ENCODE measurements at places on chromosomes 12 and 14.

DNA sequence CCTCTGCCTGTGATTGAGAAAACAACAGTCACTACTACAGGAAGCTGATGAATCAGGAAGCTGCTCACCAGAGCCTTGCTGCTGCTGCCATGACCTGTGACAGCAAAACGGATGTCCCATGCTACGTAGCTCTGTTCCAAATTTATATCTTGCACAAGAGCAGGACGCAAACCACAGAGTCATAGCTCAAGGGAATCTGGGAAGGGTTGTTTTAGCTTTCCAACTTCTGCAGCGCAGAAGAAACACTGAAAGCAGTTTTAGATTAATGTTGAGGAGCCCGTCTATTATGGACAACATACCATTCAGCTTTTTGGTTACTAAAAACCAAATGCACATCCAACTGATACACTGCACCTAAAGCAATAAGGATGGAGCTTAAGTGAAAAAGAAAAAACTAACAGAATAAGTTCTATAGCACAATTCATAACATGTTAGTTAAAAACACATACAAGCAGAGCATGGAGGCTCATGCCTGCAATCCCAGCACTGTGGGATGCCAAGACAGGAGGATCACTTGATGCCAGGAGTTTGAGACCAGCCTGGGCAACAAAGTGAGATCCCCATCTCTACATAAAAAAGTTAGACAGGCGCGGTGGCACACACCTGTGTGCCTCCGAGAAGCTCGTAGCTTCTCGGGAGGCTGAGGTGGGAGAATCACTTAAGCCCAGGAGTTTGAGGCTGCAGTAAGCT lies 1.7 kb upstream of the ANKRD33 start:
- DNase-seq = peak; percentile 31

DNA sequence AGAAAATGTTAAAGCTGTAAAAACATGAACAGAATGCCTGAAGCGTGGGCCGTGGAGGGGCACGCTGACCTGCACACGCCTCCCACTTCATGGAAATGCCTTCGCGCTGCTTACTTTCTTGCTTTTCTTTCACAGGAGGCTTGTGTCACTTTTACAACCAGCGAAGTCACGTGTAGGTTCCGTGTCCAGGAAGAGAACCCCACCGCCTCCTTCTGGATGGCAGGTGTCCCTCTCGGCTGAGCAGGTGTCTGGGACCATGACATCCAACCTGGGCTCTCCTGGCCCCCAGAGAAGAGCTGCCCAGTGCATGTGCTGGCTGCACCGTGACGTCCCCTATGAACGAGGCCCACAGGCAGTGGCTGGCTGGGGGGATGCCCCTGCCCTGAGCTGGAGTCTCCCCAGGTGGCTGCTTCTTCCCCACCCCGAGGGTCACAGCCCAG lies 345.0 kb upstream of the SFSWAP start:
- no peak for DNase-seq

DNA sequence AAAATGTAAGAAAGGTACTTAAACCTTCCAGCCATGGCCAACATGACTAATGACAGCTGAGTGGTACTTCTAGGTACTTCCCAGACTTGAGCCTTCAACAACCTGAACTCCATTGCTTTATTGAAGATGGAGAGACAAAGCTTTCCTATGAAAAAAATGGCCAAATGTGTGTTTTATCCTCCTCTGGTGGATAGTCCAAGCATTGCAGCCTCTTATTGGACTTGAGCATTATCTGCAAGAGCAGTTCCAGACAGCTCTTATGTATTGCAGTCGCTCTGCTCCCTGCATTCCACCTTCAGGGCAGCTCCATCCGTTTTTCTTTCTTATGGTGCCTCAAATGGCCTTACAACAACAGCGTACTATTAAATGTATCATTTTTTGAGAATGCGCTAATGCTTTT lies 588.2 kb downstream of the NRXN3 start:
- no peak for DNase-seq

DNA sequence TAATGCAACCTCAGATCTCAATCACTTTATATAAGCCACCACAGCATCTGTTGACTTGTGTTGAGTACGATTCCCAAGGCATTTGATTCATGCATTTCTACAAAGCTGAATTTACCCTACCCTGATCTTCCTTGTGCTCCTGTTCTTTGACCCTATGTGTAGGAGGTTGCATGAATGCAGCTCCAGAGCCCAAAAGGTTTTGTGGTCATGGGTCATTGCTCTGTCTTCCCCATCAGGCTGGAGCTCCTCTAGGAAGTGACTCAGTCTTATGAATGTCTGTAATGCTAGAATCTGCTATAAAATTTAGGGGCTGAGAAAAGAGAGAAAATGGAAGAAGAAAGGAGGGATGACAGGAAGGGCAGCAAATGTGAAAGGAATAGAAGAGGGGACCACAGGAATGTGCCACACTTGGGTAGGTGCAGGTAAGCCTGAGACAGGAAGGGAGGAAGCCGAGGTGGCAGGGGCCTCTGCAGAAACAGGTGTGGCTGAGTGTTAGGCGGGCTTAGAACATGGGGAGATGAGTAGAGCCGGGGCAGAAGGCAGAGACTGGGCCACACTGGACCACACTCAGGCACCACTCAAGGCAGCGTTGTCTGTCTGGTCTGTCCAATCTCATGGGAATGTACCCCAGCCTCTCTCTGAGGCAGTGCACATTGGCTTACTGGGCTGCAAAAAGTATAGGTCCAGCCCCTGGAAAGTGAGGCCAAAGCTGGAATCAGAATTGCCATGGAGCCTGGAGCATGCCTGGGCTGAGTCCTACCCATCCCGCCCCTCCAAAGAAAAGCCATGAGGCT lies 334.1 kb downstream of the BCL11B start:
- no peak for DNase-seq

DNA sequence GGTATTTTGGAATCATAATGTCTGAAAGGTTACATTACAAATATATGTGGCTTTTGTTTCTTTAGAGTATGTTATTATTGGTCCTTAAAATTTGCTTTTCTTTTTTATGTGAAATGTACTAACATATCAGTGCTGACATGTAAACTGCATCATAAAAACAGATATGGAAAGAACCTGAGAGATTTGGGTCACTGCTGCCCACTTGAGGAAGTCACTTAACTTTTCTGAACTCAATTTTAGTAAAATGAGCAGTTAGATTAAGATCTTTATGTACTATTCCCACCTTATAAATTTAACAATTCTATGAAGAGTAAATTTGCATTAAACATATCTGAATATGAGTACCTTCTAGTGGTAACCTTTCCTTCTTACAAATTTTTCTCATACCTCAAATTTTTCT lies 7.5 kb downstream of the PTGR2 start:
- DNase-seq = no peak

- DNase-seq = no peak
These were observed 19.0 kb downstream of the FAM181A start for GRCh38 chr14:93946104-93946503.

DNA sequence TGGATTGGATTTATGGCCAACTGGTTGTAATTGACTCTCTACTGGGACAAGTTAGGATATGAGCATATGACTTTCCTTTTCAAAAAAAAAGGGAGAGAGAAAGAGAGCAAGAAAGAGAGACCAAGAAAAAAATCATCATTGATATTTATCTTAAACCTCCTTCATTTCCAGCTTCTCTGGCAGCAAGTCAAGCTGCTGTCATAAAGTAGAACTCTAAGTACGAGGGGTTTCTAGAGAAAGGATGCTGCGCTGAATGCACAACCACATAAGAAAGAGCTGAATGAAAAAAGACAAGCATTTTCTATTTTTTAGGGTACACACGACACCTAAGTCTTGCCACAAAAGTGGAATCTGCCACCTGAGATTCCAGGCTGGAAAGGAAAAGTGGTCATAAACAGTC lies 182.6 kb downstream of the SLC25A21 start:
- DNase-seq = no peak

- DNase-seq = no peak
These were observed 64.5 kb upstream of the DDX11 start for GRCh38 chr12:31008961-31009840.

- DNase-seq = no peak
These were observed 5.4 kb downstream of the TCL1B start for GRCh38 chr14:95691591-95691990.

DNA sequence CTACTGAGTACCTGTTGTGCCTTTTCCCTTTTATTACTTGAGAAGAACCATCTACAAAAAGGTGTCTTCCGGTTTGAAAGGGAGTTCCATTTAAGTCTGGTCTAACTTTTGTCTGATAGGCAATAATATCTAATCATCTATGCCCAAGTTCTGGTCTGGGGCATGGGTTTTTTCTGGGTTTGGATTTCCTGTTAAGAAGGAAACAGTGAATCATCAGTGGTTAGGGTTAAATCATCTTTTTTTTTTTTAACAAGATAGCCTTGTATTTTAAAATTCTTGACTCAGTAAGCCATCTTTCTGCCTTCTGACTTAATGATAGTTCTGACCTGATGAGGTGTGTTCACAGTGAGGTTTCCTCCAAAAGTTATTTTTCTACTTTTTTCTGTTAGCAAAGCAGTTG lies 29.3 kb upstream of the CPNE8 start:
- no peak for DNase-seq

DNA sequence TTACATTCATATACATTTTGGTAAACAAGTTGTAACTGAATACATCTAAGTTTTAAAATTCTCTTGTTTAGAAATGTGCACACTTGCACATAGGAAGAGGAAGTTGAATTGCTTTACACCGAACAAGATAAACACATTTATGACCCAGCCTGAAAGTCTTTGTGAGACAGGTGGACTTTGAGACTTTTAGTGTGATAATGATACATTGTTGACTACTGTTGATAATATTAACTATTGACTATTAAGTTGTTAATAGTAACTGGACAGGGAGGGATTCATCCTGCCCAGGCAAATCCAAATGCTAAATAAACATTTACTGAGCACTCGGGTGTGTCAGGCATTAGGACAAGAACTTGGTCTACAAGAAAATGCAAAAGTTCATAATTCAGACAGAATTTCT lies 68.0 kb downstream of the AVPR1A start:
- no peak for DNase-seq
